ENCODE measurements at places on chromosomes 4 and X. TPM values are rescaled to one million over a fixed set of nuclear protein-coding genes. Genes with fewer than 3 reads are reported as not detected.

Gene RGN
- 2.4 TPM for total RNA-seq

Gene SPOCK3
- total RNA-seq = 1.9 TPM

Gene HPGD
- 2.7 TPM for total RNA-seq

Gene SAGE1
- not detected for total RNA-seq

Gene PLXNB3
- 6.1 TPM for total RNA-seq

Gene TMEM154
- total RNA-seq = 5.5 TPM

GRCh38 chrX:68999356-68999755 is 165.9 kb downstream of the PJA1 start:
- DNase-seq = peak; percentile 38

DNA sequence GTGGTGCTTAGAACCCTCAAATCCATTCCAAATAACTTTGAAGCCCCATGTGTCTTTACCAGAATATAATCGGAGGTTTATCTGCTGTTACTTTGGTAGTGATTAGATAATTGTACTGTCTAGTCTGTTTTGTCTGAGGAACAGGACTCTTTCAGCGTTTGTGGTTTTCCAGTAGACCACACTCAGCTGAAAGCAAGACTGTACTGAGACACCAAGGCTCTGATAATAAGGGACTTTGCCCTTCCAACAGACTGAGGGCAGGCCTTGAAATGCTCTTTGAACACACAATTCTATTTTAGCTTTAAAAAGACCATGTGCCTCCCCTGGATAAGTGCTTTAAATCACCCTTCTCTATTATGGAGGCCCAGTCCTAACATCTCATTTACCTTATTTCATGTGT is 76.1 kb downstream of the KLHL8 start:
- no peak for DNase-seq

GRCh38 chr4:123606946-123607542 is 210.4 kb downstream of the SPRY1 start:
- no peak for DNase-seq

- DNase-seq = no peak
These were observed 285.3 kb upstream of the RASGEF1B start for GRCh38 chr4:81756973-81757372.

DNA sequence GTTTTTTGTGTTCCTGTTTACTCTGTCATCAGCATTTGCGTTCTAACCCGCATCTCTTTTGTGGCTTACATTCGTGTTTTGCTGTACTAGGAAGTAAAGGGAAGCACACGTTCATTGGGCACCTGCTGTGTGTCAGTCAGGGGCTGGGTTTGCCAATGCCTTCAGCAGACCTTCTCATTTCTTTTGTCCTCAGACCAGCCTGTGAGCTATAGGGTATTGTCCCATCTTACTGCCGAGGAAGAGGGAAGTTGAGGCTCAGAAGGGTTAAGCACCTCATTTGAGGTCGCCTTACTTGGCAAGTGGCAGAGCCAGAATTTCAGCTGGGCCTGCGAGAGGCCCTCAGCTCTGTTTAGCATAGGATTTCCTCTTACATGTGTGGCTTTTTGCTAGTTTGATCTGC is 8.7 kb downstream of the TBC1D14 start:
- no peak for DNase-seq

- no peak for DNase-seq
These were observed 236.7 kb downstream of the FAT4 start for GRCh38 chr4:125551466-125551865.

DNA sequence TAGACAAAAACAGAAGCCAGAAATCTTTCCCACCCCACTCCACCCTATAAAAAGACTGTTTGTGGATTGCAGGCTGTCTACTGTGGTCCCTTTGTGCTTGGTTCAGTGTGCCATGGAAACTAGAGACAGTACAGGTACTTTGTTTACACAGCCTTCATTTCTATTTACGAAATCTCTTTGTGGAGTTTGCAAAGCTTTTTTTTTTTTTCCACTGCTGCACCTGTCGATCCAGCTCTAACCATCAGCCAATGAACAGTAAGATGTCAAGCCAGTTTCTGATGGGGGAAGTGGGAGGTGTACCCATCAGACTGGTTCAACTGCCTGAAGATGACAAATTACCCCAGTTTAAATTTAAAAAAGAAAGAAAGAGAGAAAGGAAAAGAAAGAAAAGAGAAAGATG is 20.2 kb upstream of the LRBA start:
- DNase-seq = no peak

- peak; percentile 6 for DNase-seq
These were observed 58.5 kb downstream of the ASMT start for GRCh38 chrX:1673337-1673736.

- no peak for DNase-seq
These were observed 621.7 kb upstream of the BOD1L1 start for GRCh38 chr4:14249226-14249625.

DNA sequence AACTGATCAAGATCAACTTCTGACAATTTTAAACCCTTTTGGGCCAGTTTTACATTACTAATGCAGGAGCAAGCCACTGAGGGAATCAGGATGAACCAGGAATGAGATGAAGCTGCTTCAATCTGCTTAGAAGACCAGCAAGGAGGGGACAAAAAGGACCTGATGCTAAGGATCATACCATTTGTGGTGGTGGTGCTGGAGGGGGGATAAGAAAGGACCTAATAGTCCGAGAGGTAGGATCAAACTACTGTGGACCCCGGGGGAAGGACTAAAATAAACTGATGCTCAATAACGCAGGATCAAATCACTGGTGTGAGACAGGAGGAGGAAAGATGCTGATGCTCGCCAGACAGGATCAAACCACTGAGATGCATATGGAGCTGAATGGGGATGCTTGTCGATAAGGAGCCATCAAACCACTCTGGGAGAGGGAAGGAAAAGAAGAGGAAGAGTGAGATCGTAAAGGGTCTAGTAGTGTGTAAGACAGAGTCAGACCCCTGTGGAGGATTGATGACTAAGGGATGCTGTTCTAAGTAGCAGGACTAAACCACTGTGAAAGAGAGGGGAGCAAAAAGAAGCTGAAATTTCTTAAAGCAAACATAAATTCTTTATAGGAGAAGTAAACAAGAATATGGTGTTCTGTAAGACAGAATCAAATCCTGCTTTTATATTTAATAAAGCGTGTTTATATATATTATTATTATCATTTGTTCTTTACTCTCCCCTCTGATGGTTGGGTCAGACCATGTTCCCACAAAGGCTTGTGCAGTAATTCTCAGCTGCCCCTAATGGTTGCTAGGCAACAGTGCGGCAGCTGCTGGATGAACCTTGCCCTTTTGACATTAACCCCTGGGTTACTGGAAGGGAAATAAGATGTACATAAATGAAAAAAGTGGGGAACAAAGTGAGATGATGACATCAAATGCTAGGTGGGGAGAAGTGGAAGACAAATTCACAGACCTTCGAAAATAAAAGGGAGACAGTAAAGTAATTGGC is 432.5 kb upstream of the FGF16 start:
- DNase-seq = no peak

DNA sequence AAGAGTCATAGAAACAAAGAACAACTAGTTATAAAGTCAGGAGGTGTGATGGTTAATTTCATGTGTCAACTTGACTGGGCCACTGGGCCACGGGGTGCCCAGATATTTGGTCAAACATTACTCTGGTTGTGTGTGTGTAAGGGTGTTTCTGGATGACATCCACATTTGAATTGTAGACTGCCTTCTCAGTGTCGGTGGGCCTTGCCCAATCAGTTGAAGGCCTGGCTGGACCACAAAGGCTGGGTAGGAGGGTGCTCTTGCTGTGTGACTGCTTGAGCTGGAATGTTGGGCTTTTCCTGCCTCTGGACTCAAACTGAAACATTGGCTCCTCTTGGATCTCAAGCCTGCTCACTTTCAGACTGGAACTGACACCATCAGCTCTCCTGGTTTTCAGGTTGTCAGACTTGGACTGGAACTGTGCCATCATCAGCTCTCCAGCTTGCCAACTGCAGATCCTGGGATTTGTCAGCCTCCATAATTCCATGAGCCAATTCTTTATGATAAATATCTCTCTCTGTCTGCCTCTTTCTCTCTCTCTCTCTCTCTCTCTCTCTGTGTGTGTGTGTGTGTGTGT is 41.4 kb downstream of the CLDN34 start:
- DNase-seq = peak; percentile 82

- DNase-seq = peak; percentile 84
These were observed 29.8 kb downstream of the IQCM start for GRCh38 chr4:149785696-149786431.

DNA sequence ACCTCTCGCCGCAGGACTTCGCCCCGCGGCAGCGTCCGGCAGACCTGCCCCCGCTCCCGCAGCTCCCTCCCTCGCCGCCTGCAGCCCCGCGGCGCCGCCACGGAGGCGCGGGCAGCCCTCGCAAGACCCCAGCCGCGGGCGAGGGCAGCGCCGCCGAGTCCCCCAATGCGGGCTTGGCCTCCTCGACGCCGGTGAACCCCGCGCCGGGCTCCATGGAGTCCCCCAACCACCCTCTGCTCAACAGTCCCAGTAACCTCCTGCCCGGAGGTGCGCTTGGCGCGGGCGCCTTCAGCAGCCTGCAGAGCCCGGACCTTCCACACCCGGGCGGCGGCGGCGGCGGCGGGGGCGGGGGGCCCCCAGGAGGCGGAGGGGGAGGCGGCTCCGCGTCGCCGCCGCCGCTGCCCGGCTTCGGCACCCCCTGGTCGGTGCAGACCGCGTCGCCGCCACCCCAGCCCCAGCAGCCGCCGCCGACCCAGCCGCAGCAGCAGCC is 1.2 kb downstream of the CPEB2 start:
- no peak for DNase-seq

- no peak for DNase-seq
These were observed 10.4 kb upstream of the FAM13A start for GRCh38 chr4:89067417-89067816.

- DNase-seq = no peak
These were observed 211.0 kb upstream of the EMCN start for GRCh38 chr4:100728861-100729260.

DNA sequence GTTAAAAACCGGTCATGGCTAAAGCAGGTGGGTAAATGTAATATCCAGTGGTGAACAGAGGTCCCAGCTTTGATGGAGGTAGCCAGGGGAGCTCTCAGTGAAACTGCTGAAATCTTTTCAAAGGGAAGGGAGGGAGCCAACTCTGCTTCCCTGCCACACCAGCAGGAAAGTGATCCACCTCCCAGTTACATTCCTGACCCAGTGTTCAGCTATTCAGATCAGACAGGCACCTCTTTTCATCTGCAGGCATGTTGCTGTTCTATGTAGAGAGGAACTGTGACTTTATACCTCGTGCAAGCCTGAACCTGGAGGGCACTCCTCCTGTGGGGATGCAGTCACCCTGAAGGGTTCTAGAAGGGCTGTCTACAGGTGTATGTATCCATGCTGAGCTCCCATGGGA is 37.6 kb downstream of the DCLK2 start:
- no peak for DNase-seq

DNA sequence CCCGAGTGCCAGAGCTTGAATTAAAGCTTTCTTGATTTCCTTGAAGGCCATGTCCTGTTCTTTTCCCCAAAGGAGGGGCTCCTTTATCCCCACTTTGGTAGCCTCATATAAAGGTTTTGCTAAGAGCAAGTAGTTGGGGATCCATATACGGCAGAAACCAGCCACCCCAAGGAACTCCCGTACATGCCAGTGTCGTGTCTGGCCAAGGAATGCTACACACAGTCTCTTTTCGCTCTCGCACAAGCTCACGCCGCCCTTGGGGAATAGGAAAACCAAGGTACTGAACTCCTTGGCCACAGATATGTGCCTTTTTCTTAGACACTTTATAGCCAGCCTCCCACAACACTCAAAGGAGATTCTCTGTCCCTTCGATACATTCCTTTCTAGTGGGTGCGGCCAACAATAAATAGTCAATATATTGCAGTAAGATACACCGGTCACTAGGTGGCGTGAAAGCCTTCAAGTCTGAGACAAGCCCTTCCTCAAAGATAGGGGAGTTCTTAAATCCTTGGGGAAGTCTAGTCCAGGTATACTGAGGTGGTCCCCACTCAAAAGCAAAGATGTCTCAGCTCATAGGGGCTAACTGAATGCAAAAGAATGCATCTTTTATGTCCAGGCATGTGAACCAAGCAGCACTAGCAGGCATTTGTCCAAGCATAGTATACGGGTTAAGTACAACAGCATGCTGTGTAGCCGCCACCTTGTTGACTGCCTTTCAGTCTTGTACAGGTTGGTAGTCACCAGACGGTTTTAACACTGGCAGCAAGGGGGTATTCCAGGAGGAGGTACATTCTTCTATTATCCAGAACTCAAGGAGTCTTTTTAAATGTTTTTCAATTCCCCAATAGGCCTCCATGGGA is 57.8 kb upstream of the XAGE1B start:
- DNase-seq = peak; percentile 69

GRCh38 chr4:71162386-71162785 is 168.9 kb downstream of the DCK start:
- DNase-seq = no peak

DNA sequence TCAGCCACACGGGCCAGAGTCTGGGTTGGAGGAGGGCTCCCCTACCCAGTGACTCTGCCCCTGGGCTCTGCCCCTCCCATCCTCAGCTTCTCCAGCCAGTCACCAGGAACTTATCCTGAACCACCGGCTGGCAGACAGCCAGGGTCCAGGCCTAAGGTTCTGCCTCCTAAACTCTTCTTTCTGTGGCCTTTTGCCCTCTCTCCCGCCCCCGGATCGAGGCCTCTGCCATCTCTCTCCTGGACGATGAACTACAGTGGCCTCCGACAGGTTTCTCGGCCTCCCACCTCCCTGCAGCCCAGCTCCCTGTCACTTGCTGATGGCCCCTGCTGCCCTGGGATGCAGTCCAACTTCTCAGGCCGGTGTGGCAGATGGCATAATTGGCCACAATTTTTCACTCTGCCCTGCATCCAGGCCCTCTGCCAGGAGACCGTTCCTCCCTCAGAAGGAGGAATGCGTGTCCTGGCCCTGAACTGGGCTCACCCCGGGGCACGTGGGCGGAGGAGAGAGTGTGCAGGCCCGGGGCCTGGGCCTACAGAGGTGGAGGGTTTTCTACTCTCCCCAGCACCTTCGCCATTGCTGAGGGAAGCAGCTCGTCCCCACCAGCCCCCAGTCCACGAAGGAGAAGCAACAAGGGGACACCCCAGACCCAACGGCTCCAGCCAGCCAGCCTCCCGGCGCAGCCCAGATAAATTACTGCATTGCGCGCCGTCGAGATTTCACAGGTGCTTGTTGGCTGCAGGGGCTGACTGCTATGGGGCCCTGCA is 81.9 kb upstream of the LRPAP1 start:
- no peak for DNase-seq

GRCh38 chr4:48766131-48766792 is 13.8 kb downstream of the FRYL start:
- no peak for DNase-seq

- DNase-seq = peak; percentile 57
These were observed 19.1 kb upstream of the ZXDA start for GRCh38 chrX:57929373-57929772.

- no peak for DNase-seq
These were observed 488.9 kb upstream of the PCDH10 start for GRCh38 chr4:132660181-132660580.

- no peak for DNase-seq
These were observed 226.2 kb downstream of the FSTL5 start for GRCh38 chr4:161937596-161937995.
